Stimulated activated CD4-positive, alpha-beta T cell treated with anti-CD3 and anti-CD28 coated beads, Interleukin-15, amount 100 ng/mL, for 1 hour (primary cell): ENCODE measurements at places on chromosomes 3 and 15.
A peak's percentile ranks its signal among the peaks of the same experiment; 100 is the strongest.

GRCh38 chr3:122609798-122610559, 32.5 kb downstream of the PARP15 start:
- no peak for DNase-seq

- DNase-seq = no peak
Measured at GRCh38 chr3:184453296-184453695, 73.4 kb downstream of the CHRD start.

DNA sequence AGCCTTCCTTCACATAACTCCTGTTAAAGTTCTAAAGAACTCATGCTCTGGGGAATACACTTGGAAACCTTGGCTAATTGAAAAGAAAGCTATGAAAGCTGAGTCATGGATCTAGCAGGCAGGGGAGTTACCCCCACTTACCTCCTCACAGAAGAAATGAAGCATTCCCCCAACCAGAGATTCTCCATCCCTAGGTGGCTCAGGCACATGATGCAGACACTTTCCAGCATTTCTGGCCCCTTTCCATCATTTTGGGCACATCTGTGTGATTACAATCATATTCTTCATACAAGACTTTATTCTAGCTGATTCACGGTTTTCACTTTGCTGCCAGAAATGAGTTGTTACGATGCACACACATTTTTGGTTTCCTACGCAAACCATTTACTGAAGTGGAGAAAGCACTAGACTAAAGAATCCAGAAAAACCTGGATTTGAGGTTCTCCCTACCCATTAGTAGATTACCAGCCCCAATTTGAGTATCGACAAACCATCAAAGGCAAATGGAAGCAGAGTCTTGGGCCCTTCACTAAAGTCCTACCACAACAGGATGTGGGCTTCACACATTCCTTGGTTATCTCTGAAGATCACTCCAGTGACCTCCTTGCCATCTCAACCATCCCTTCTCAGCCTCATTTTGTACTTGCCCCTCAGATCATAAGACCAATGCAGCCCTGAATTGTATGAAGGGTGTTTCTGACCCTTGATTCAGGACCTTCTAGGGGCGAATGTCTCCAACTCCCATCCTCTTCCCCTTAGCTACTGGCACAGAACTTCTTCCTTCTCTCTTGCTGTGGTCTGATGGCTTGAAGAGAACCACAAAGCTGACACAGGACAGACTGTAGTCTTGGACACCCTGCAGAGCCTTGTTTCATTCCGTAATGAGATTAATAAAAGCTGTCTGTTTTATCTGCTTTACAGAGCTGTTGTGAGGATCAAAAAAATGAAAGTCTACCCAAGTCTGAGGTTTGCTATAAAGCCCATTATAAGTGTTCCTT, 42.5 kb upstream of the SNRK start:
- DNase-seq = no peak

- DNase-seq = no peak
Measured at GRCh38 chr3:141471160-141471559, 15.7 kb upstream of the RASA2 start.

GRCh38 chr3:50600841-50601591, 10.6 kb downstream of the CISH start:
- peak; percentile 80 for DNase-seq

- peak; percentile 11 for DNase-seq
Measured at GRCh38 chr3:4492208-4493013, 737 bp upstream of the ITPR1 start.

DNA sequence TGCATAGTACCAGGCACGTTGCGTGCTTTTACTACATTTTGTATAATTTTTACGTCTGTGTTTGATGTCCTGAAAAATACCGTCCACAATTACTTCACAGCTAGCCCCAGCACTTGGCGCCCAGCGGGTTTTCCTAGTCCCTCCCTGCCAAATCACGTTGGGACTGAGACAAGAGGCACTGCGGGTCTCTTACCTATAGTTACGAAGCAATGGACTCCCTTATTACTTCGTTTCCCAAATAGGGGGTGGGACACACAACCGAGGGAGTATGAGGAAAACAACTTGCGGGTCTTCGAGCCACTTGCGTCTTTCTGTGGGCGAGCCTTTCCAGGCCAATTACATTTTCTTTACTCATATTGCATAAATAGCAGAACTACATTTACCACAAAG, 620 bp upstream of the CMSS1 start:
- DNase-seq = no peak

- DNase-seq = no peak
Measured at GRCh38 chr3:180546863-180547262, 55.1 kb upstream of the TTC14 start.

DNA sequence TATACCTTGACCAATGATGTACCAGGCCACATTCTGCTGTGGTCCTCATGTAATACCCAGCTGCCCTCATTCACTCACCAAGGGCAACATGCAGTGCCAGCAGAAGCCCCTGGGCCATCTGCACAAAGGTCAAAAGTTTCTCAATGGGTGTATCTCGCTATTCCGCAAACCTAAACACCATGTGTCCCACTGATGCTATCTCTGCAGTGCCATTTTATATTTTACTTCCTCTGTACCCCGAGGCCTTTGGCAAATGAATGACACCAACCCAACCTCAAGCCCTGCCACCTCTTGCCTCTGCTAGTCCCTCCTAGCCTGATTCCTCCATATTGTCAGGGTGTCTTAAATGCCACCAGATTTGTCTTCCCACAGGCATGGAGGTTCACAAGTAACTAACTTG, 59.2 kb downstream of the AAGAB start:
- no peak for DNase-seq

GRCh38 chr3:128563439-128563838, 70.4 kb upstream of the GATA2 start:
- DNase-seq = no peak

- DNase-seq = no peak
Measured at GRCh38 chr3:174330303-174330702, 528.8 kb upstream of the NAALADL2 start.

DNA sequence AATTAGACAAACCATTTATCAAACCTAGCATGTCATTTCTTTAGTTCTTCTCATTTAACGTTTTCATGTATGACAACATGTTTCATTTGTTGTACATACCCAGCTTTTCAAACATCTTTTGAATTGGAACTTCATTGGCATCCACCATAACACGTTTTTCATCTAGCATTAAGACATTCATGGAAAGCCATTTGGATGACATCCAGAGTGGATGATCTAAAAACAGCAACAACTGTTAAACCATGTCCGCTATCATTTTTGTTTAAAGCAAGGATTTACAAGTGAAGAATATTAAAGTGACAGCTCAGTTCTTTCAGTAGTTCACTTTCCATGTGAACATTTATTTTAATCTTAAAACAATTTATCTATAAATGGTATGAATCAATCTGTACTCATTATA, 14.5 kb downstream of the GATM start:
- DNase-seq = no peak

GRCh38 chr3:57948080-57948671, 60.0 kb upstream of the FLNB start:
- no peak for DNase-seq

GRCh38 chr15:89019436-89019835, 68.8 kb upstream of the ABHD2 start:
- DNase-seq = no peak

GRCh38 chr15:45091576-45091975, 22.4 kb downstream of the DUOX2 start:
- DNase-seq = no peak

GRCh38 chr15:89335298-89336041, 846 bp upstream of the POLG start:
- DNase-seq = peak; percentile 13

DNA sequence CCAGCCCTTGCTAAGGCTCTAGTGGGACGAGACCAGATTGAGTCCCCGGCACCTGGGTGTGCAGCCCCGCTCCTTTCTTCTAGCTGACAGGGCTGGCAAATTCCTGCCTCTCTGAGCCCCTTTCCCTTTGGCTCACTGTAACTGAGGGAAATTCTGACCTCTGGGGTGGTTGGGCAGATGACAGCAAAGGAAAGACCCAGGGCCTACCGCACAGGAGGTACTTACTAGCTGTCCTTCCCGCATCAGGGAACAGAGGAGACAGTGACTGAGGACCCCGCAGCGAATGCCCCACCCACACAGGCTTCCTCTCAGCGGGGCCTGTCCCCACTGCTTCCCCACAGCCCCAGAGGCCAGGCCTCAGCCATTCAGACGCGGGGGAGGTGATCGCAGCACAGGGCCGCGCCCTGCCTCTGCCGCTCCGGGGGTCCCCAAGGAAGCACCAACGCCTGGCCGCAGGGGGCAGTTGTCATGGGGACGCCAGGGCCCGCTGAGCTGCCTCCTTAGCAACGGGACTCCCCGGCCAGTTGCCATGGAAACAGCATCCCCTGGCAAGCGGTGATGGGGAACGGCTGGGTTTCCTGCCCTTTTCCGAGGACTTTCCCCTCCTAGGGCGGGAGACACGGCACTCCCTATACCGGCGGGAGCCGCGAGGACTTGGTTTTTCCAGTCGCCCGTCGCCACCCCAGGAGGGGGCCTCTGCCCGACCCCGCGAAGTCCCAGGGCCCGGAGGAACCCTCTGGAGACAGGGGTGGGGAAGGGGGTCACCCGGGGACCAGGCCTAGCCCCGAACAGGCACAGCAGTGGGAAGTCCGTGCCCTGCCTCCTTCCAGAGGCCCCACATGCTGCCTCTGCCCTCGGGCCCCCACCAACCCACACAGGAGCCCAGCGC, 50.1 kb downstream of the HCN4 start:
- no peak for DNase-seq

GRCh38 chr3:59469948-59470723, 420.3 kb upstream of the CFAP20DC start:
- DNase-seq = no peak

DNA sequence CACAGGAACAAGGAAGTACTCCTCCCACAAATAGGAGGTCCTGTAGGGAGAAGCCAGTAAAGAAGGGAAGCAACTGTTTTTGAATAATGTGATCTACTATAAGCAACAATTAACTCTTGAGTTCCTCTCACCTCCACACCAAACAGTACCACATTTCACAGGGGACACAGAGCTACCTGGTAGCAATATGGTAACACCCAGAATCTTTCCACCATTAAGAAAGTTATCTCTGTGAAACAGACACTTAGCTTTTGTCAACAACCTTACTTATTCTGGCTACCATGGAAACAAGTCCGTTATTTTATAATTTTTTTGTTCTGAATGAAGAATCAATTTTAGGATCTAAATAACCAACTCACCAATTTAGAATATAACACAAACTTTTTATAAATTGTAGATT, 49.5 kb downstream of the TBL1XR1 start:
- no peak for DNase-seq

GRCh38 chr15:77028451-77029165, 33.7 kb downstream of the PSTPIP1 start:
- DNase-seq = no peak

DNA sequence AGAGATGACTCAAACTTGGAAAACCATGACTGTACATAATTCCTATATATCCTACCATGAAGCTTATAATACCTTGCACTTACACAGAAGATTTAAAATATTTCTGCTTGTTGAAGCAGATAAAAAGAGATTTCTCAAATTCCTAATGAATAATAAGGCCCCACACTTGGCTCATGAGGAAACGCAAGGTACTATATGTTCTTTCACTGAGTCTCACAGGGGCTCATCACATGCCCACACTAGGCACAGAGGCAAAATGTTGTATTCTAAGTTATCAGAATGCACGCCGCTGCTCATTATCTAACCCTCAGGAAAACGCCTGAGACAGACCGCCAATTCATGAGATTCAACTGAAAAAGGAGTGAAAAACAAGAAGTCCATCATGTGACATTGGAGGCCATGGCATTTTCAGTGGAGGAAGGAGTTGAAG, 5.6 kb downstream of the MYO1E start:
- no peak for DNase-seq

- no peak for DNase-seq
Measured at GRCh38 chr15:66647358-66647757, 54.7 kb upstream of the SMAD6 start.
